Calu3 (cell line): ENCODE measurements at places on chromosomes 3 and 15.

- no peak overlapping the region for H3K4me3 ChIP-seq
- H3K36me3 ChIP-seq = no peaks in the 10 kb centered on the region
- no peaks in the 10 kb centered on the region for H3K27me3 ChIP-seq
- no peak overlapping the region for H3K27ac ChIP-seq
- no peak for DNase-seq
- no peaks in the 10 kb centered on the region for H3K4me1 ChIP-seq
Measured at GRCh38 chr3:69748503-69748902, 9.2 kb downstream of the MITF start.

DNA sequence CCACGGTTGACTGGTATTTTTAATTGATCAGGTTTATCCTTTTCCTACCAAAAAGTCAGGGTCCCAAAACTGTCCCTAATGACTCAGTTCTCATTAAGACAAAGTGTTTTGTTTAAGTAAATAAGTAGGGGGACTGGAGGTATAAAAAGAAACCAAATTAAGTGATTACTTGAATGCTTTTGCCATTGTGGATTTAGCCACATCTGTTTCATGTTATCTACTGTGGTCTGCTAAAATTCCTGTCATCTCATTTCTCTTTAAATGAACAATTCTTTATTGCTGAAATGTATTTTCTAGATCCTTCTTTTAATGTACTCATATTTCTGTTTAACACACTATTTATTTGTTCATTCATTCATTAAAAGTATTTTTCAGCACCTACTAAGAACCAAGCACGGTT is 625.9 kb upstream of the ADAMTS9 start:
- H3K4me3 ChIP-seq = no peak overlapping the region
- H3K36me3 ChIP-seq = no peaks in the 10 kb centered on the region
- peaks cover 39% of the 10 kb centered on the region for H3K27me3 ChIP-seq
- no peak for DNase-seq
- H3K4me1 ChIP-seq = no peaks in the 10 kb centered on the region
- no peak overlapping the region for H3K27ac ChIP-seq

GRCh38 chr15:81285461-81285860 is 38.5 kb downstream of the STARD5 start:
- H3K27me3 ChIP-seq = peaks cover 87% of the 10 kb centered on the region
- DNase-seq = no peak
- no peaks in the 10 kb centered on the region for H3K36me3 ChIP-seq
- no peak overlapping the region for H3K4me3 ChIP-seq
- no peak overlapping the region for H3K27ac ChIP-seq
- H3K4me1 ChIP-seq = no peaks in the 10 kb centered on the region

DNA sequence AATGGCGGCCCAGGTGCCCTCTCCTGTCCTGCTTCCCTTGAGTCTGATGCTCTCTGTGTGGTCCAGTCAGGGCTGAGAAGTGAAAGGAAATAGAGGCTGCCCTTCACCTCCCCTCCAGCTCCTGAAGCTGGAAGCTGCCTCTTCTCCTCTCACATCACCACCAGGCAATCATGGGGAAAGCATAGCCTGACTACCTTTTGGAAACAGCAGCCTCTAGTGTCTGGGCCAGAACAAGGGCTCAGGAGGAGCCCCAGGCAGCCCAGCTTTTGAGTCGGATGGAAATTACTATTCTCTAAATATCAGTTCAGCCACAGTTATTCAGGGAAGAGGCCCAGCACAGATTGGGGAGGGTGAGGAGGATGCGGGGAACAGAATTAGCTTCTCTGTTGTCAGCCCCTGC is 43.3 kb upstream of the CCDC174 start:
- H3K27me3 ChIP-seq = peaks cover 81% of the 10 kb centered on the region
- no peak overlapping the region for H3K4me3 ChIP-seq
- peaks cover 10% of the 10 kb centered on the region for H3K4me1 ChIP-seq
- H3K27ac ChIP-seq = no peak overlapping the region
- DNase-seq = no peak
- no peaks in the 10 kb centered on the region for H3K36me3 ChIP-seq

GRCh38 chr15:86608461-86609205 is 529.0 kb downstream of the AGBL1 start:
- H3K4me3 ChIP-seq = no peak overlapping the region
- H3K27ac ChIP-seq = no peak overlapping the region
- no peaks in the 10 kb centered on the region for H3K4me1 ChIP-seq
- H3K27me3 ChIP-seq = no peaks in the 10 kb centered on the region
- no peak for DNase-seq
